Stimulated activated CD4-positive, alpha-beta T cell treated with anti-CD3 and anti-CD28 coated beads, Interleukin-4, amount 100 ng/mL, for 48 hours (primary cell): ENCODE measurements at places on chromosomes 3 and 15.

GRCh38 chr15:48989170-48989569 is 25.5 kb upstream of the SHC4 start:
- DNase-seq: no peak

DNA sequence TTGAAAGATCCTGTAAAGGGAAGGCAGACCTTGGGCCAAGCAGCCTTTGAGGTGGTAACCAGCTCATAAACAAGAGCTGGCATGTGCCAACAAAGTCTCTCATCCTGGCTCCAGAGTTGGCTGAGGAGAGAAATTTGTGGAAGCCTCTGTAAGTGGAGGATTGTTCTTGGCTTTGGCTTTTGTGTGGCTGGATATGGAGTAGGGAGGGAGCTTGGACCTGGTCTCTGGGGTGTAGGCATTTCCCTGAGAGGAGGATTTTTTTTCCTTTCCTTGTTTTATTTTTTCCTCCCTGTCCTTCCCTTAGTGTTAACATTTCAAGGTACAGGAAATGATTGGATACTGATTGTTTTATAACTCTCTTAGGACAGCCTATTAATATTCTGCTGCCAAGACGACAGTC is 60.8 kb downstream of the ZNF609 start:
- DNase-seq: no peak

GRCh38 chr3:161401389-161401788 is 30.1 kb upstream of the SPTSSB start:
- no peak for DNase-seq

DNA sequence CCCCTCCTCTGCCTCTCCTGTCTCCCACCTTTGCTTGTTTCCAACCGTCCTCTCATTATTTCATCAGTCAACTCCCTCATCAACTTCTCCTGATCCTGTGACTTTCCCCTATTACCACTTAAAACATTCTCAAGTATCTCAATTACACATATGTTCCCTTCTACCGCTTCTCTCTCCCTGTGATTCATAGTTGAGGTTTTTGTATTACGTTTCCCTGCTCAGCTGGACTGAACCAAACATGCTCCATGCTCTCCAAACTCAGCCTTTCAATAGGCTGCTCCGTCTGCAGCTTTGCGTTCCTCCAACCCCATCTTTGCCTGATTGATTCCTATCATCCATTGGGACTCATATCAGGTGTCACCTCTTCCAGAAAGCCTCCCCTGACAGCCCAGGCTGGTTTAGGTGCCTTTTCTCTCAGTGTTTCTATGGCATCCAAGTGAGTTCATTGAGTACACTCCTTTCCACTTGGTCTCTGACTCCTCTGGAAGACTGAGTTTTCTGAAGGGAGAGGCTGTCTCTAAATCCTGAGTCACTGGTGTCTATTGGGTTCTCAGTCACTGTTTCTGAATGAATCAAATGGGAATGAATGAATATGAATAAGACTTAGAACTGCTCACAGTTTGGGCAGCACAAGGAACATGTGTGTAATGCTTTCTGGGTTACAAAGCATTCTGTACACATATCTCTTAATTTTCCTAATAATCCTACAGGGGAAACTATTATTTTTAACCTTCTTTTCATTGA is 56.4 kb downstream of the PLD1 start:
- DNase-seq: no peak
